Activated CD4-positive, alpha-beta T cell treated with anti-CD3 and anti-CD28 coated beads, Interleukin-2, amount 10 ng/mL, durations not matched to agents 24 days and 14 days (primary cell): ENCODE measurements at places on chromosomes 3 and 15. TPM values are rescaled to one million over a fixed set of nuclear protein-coding genes. Genes with fewer than 3 reads are reported as not detected.

DNA sequence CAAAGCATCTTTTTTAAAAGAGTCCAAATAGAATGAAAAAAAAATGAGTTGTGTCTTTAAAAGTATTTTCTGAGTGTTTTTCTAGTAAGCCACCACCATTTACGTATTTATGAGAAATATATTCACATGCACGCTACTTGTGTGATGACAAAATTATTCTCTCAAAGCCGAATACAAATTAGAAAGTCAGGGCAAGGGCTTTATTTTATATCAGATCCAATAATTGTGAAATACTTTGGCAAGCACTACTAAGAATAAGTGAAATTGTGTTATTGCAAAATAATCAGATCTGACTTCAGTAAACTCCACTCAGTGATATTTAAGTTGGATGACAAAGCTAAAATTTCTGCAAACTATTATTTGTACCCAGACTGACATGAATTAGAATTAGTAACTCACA, 589.3 kb upstream of the KCNMB2 start:
- no peak for DNase-seq

GXYLT2 gene
- not detected in 2 replicates for total RNA-seq

GASK1A gene
- total RNA-seq = not detected in 2 replicates

DNA sequence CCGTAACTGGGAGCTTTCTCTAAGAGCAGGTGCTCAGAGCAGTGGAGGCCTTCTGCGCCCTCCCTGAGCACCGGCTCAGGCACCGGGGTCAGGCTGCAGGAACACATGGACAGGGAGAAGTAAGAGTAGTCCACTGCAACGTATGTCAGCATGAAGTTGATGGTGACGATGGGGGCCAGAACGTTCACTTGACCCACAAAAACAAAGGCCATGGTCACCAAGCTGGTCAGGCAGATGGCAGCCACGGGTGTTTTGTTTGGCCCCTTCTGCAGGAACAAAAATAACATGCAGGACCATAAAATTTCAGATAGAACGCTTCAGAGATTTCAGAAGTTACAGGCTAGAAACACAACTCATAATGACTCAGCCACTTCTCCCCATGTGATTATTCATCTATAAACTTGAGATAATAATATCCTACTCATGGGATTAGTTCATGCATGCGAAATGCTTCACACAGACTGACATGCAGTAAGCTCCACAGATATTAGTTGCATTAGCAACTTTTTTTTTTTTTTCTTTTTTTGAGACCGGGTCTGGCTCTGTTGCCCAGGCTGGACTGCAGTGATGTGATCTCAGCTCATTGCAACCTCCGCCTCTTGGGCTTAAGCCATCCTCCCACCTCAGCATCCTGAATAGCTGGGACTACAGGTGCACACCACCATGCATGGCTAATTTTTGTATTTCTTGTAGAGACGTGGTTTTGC, 52.2 kb upstream of the HEG1 start:
- DNase-seq = no peak

GRCh38 chr3:64164349-64164748, 60.9 kb downstream of the PRICKLE2 start:
- no peak for DNase-seq

PLCH1 gene
- 0.38 TPM in 1 of 2 replicates, not detected in the other for total RNA-seq

GRCh38 chr3:94423578-94423977, 360.7 kb downstream of the NSUN3 start:
- DNase-seq = no peak

GRCh38 chr15:40104296-40104864, 4.3 kb downstream of the BMF start:
- no peak for DNase-seq

- DNase-seq = no peak
These were observed 29.0 kb downstream of the ARIH1 start for GRCh38 chr15:72503147-72503546.

- no peak for DNase-seq
These were observed 57.5 kb downstream of the HMCES start for GRCh38 chr3:129336093-129336706.

- DNase-seq = no peak
These were observed 94.2 kb downstream of the LIPC start for GRCh38 chr15:58525991-58526421.

GRCh38 chr3:182618085-182618732, 175.1 kb upstream of the ATP11B start:
- no peak for DNase-seq

DNA sequence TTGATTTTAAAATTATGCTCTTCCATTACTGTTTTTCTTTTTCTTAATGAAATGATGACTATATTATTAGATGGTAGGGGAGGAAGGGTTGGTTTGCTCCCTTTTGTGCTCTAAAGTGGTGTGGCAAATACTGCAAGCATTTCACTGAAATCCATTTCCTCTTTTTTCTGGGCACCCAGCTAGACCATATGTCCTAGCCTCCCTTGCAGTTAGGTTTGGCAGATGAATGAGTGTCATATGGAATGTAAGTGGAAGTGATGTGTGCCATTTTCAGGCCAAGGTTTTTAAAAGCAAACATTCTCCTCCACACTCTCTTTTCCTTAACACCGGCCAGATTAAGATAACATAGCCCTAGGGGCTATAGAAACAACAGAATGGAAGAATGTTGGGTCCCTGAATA, 363.0 kb downstream of the FGF12 start:
- DNase-seq = no peak

GYG1 gene
- 27.4 and 28.0 TPM in 2 replicates for total RNA-seq

GRCh38 chr15:95919460-95919859, 411.0 kb upstream of the NR2F2 start:
- no peak for DNase-seq

UPK1B gene
- total RNA-seq = not detected in 2 replicates

DNA sequence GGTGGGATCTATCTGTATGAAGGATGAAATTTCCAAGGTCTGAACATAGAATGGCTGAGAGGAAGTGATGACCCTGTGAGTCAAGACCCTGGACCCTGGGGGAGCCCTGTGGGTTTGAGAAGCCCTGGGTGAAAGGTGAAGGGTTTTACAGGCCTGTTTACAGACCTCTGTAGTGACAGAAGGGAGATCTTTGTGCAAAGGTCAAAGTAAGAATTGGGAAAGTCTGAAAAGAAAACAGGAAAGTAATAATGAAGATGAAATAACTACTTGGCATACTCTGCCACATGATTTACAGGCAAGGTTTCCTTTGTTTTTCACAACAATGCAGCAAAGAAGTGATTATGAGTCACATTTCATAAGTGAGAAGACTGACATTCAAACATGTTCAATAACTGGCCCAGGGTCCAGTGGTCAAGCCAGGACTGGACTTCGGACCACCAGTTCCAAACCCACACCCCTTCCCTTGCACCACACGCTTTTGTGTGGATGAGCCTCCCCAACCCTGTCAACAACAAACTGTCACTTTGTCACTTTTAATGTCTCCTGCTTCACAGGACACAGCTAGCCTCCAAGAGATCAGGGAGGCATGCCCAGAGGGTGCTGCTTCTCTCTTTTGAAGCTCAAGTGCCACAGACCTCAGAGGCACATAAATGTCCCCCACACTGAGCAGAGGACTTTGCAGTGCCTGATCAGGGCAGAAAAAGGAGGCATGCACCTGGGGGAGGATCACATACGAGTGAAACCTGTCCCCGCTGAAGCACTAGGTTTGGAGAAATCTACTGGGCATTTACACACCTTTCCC, 21.5 kb downstream of the CD86 start:
- DNase-seq = peak; percentile 66

GRM2 gene
- total RNA-seq = 0.24 and 0.86 TPM in 2 replicates

GRCh38 chr15:78830514-78831228, 19.4 kb upstream of the ADAMTS7 start:
- DNase-seq = no peak

GRCh38 chr3:195075941-195076875, 194.8 kb downstream of the XXYLT1 start:
- DNase-seq = no peak

DNA sequence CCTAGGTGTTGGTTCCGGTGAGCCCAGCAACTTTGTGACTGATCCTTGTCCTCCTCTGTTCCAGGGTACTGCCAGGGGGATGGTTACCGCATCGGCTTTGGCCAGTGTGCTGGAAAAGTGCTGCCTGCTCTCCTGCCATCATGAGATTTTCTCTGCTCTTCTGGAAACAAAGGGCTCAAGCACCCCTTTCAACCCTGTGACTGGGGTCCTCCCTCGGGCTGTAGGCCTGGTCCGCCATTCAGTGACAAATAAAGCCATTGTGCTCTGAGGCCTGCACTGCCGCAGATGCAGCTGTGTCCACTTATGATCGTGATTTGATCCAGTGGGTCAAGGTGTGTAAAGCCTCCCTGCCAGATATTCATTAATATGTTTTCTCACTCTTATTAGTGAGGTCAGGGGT, 33.3 kb downstream of the FAH start:
- DNase-seq = no peak

GRCh38 chr3:67601385-67601784, 53.0 kb downstream of the SUCLG2 start:
- DNase-seq = no peak

GRCh38 chr3:536417-536813, 339.9 kb downstream of the CHL1 start:
- no peak for DNase-seq

DNA sequence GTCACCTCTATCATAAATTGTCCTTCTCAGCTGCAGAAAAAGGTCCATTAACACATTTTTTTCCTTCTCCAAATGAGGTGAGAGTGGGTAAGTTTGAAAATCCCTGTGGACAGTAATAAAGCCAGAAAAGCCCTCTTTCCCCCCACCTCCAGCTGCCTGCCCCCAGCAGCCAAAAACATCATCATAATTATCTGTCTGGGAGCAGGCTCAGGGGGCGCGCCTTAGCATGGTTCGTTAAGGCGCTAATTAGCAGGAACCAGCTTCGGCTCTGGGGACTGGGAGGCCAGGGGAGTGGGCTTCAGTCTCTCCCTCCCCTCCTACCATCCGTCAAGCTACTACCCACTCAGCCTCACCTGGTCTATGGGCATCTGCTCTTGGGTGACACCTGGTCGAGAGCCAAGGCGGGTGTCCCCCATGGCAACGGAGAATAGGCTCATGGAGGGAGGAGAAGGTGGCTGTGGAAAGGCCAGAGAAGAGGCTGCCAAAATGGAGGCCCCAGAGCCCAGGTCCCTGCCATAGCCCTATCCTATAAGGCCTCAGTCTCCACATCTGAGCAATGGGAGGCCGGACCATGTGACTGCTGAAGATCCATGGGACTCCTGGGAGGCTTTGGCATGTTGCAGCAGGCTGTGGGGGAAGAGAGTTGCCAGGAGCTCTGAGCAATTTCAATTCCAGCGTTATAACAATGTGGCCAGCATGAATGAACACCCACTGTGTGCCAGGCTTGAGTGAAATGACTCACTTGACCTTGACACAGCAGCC, 140.1 kb upstream of the LINGO1 start:
- no peak for DNase-seq

DNA sequence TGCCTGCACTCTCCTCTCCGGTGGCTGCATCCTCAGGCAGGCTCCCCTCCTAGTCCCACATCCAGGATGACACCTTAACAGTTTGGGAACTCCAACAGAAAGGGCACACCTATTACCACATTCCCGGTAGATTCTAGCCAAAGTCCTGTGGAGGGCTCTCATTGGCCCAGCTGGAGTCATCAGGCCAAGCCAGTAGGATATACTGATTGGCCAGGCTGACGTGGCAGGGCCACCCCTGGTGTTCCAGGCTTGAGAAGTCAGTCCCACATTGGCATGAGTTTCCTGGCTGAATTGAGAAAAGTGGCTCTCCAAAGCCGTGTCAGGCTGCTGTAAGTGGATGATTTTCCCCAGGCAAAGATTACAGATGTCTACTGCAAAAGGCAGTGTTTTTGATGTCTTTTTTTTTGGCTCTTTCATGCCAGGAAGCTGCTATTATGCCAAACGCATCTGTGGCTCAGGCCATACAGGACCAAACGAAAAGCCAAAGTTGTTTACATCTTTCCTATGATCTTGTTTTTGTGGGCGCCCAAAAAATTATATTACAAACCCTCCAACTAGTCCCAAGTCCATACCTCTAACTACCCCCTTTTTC, 6.6 kb upstream of the BLM start:
- no peak for DNase-seq

DNA sequence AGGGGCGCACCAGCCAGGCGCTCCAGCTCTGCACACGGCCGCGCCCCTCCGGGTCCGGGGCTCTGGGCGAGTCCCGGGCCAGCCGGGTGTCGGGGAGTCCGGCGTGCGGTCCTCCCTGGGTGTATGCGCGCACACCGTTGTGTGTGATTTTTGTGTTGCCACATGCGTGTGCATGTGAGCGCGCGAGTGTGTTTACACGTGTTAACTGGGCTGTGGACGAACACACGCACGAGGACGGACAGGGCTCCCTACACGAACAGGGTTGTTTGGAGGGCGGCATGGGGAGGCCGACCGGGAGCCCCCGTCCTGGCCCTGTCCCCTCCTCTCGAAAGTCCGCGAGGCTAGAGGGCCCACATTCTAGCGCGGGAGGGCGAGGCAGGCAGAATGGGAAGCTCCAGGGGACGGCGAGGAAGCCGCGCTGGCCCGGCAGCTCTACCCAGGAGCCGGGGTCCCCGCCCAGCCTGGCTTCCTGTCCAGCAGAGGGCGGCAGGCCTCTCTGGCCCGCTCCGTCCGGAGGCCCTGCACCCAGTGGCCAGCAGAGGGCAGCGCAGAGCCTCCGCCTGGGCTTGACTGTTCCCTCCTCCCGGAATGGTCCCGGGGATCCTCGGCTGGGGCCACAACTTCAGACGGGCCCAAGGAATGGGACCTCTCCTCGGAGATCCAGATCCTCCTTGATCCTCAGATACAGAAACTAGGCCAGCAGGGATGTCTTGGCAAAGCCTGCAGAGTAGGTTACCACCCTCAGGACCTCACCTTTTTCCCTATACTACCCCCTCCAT, 611 bp upstream of the LINGO1 start:
- DNase-seq = peak; percentile 88

CASR gene
- not detected in 2 replicates for total RNA-seq

DNA sequence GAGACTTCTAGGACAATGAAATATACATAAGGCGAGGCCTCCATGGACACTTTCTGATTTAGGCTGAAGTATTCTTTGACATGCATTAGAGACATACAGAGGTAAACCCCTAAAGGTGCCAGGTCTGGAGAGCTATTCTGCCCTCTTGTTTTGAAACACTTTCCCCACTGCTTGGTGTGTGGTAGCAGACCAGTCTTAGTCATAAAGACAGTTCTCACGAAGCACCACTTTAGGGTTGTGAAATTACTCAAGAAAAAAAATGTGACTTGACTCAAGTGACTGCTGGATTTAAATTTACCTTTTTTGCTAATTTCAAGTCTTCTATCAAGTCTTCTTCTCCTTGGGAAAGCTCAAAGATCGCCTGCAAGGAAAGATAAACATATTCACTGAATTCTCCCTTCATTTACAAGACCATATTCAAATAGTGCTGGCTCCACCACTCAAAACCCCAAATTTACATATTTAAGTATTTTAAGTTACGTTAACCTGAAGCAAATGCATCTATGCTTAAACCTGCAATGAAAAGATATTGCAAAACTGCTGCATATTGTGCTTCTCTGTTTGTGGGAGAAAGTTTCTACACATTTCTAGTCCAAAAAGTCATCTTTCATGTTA, 48.4 kb downstream of the ARHGEF3 start:
- DNase-seq = peak; percentile 82

DNA sequence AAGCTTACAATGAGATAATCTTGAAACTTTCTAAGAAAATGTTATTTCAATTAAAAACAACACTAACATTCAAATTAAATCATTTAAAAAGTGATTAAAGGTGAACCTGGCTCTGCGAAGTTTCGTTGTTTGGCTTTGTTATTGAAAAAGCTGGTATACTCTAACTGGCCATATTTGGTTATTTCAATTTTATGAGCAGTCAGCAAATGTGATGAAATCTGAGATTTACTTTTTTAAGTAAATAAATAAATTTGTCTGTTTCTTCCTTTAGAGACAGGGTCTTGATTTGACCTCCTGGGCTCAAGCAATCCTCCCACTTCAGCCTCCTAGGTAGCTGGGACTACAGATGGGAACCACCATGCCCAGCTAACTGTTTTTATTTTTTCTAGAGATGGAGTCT, 38.0 kb downstream of the CDV3 start:
- DNase-seq = no peak
